ENCODE measurements at places on chromosomes 11 and 22. TPM values are rescaled to one million over a fixed set of nuclear protein-coding genes. Genes with fewer than 3 reads are reported as not detected.

Gene CTTN
- 498 TPM for total RNA-seq

Gene CARD18
- total RNA-seq: not detected

Gene C11orf97
- total RNA-seq: not detected

Gene BET1L
- 47.8 TPM for total RNA-seq

GRCh38 chr11:44611687-44612434 is 46.4 kb downstream of the CD82 start:
- DNase-seq: no peak
- H3K27me3 ChIP-seq: no peaks in the 10 kb centered on the region
- no peak overlapping the region for H3K27ac ChIP-seq
- H3K4me3 ChIP-seq: no peak overlapping the region
- H3K4me1 ChIP-seq: no peaks in the 10 kb centered on the region
- H3K36me3 ChIP-seq: no peaks in the 10 kb centered on the region

- H3K27ac ChIP-seq: peak within 1 kb of the TSS; percentile 75
- peaks cover 39% of the 10 kb centered on the region for H3K4me1 ChIP-seq
- H3K4me3 ChIP-seq: peak within 1 kb of the TSS; percentile 71
- peaks cover 47% of the 10 kb centered on the region for H3K36me3 ChIP-seq
- no peaks in the 10 kb centered on the region for H3K27me3 ChIP-seq
- DNase-seq: peak; percentile 55
These were observed at the start of gene CLCF1 for GRCh38 chr11:67372993-67373647. CLCF1 (minus strand) TSS chr11:67373598; CDS start chr11:67373539, 59 bp downstream.

DNA sequence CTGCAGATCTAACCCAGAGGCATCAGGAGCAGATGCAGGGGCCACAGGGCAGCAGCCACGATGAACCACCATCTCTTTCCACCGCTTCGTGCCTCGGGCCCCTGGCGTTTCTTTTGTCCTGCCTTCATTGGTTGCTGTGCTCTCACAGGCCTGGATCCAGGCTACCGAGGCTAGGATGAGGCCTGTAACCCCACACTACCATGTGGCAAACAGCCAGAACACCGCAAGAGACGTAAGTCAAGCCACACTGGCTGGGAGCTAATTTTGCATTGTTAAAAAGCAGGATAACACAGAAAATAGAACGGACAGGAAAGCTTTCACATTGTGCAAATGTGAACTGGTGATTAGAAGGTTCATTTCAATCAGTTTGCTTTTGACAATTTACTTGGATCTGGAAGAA is 15.7 kb upstream of the ARFGAP3 start:
- no peak for DNase-seq
- H3K36me3 ChIP-seq: peaks cover 86% of the 10 kb centered on the region
- H3K4me3 ChIP-seq: no peak overlapping the region
- no peaks in the 10 kb centered on the region for H3K27me3 ChIP-seq

- peaks cover 82% of the 10 kb centered on the region for H3K27me3 ChIP-seq
- H3K4me1 ChIP-seq: no peaks in the 10 kb centered on the region
- H3K36me3 ChIP-seq: no peaks in the 10 kb centered on the region
- no peak overlapping the region for H3K27ac ChIP-seq
- no peak overlapping the region for H3K4me3 ChIP-seq
These were observed 145.9 kb downstream of the GRIK4 start for GRCh38 chr11:120657306-120658070.

DNA sequence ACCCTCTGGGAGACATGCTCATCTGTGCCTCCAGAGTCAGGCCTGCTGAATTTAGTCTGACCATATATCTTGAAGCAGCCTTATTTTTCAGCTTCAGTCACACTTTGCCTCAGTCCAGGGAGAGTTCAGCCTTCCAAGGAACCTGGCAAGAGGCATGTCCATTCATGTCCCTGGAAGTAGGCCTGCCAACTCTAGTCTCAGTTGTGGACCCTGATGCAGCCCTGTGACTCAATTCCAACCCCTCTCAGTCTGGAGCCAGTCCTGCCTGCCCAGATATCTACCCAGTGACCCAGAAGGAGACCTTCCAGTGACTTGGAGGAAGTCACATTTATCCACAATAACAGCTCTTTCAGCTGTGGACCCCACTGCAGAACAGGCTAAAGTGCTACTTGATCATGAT is 566.6 kb downstream of the TMEM135 start:
- no peak overlapping the region for H3K4me3 ChIP-seq
- H3K27ac ChIP-seq: no peak overlapping the region
- no peaks in the 10 kb centered on the region for H3K36me3 ChIP-seq

DNA sequence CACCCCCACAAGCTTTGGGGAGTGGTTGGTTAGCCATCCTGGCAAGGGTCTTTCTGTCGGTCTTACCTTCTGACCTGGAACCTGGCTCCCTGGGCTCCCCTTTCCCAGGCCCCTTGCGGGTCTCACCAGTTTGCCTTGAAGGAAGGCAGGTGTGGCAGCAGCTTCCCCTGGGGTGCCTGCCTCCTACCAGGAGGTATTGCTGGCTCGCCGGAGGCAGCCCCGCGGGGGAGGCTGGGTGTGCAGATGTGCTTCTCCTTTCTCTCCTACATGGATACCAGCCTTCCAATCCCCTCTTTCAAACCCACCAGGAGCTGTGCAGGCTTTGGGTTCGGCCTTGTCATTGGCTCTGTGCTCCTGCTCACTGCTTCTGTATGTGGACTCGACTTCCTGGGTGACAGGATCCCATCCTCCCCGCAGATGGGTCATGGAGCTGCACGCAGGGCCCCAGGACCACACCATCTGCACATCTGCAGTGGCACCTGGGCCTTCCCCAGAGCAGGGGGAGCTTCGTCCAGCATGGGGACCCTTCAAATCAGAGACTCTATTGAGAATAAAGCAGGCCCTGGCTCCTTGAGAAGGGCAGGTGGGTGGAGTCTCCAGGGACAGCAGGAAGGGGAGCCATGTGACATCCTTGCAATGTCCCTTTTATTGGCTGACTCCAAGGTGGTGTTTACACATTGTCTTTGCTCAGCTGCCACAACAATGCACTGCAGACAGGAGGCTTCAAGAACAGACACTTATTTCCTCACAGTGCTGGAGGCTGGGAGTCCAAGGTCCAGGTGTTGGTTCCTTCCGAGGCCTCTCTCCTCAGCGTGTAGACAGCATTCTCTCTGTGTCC is 592.0 kb downstream of the BRD1 start:
- no peaks in the 10 kb centered on the region for H3K36me3 ChIP-seq
- DNase-seq: no peak
- H3K27ac ChIP-seq: no peak overlapping the region
- H3K4me3 ChIP-seq: no peak overlapping the region

GRCh38 chr11:5203366-5203765 is 2.9 kb upstream of the OR51V1 start:
- no peaks in the 10 kb centered on the region for H3K27me3 ChIP-seq
- H3K27ac ChIP-seq: no peak overlapping the region
- no peak overlapping the region for H3K4me3 ChIP-seq
- H3K36me3 ChIP-seq: no peaks in the 10 kb centered on the region

- H3K27ac ChIP-seq: peak overlapping the region; percentile 98
- peak overlapping the region; percentile 88 for H3K4me3 ChIP-seq
- peaks cover 45% of the 10 kb centered on the region for H3K36me3 ChIP-seq
- no peak for DNase-seq
- H3K27me3 ChIP-seq: no peaks in the 10 kb centered on the region
These were observed 477 bp downstream of the DPAGT1 start for GRCh38 chr11:119100994-119101758.
